ENCODE measurements at places on chromosomes 6 and 20.

- DNase-seq, result no peak
These were observed 1190.5 kb upstream of the EYS start for GRCh38 chr6:66897576-66897975.

DNA sequence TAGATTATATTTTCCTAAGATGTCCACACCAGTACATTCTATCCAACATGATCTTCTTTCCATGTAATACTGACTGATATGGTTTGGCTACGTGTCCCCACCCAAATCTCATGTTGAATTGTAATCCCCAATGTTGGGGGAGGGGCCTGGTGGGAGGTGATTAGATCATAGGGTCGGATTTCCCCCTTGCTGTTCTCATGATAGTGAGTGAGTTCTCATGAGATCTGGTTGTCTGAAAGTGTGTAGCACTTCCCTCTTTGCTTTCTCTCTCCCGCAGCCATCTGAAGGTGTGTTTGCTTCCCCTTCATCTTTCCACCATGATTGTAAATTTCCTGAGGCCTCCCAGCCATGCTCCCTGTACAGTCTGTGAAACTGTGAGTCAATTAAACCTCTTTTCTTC, 12.2 kb upstream of the HBS1L start:
- no peak for DNase-seq

GRCh38 chr20:59645761-59646171, 41.4 kb downstream of the PHACTR3 start:
- DNase-seq, result no peak

- DNase-seq, result peak; percentile 31
These were observed 133.5 kb downstream of the TBC1D7 start for GRCh38 chr6:13194852-13195251.

- peak; percentile 1 for DNase-seq
These were observed 23.3 kb upstream of the ARFGEF2 start for GRCh38 chr20:48898210-48898609.

- DNase-seq, result no peak
These were observed 802.1 kb upstream of the FLRT3 start for GRCh38 chr20:15139522-15139921.

GRCh38 chr6:35213824-35214756, at the start of gene SCUBE3:
TSS of gene SCUBE3 (plus strand) at chr6:35213956. CDS start at chr6:35214419, 463 bp downstream.
- peak; percentile 36 for DNase-seq

GRCh38 chr6:54315656-54316055, 7.4 kb downstream of the TINAG start:
- DNase-seq, result no peak

DNA sequence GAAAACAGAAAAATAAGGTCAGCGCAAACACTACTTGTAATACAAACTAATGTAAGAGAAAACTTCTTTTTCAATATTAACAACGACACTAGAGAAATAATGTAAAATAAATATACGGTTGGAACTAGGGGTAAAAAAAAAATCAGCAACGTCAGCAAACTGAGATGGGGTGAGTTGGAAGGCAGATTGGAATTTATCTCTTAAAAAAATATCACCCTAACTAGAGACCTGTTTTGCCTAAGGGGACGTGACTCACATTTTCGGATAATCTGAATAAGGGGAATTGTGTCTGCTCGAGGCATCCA, 705 bp upstream of the UTRN start:
- DNase-seq, result no peak

DNA sequence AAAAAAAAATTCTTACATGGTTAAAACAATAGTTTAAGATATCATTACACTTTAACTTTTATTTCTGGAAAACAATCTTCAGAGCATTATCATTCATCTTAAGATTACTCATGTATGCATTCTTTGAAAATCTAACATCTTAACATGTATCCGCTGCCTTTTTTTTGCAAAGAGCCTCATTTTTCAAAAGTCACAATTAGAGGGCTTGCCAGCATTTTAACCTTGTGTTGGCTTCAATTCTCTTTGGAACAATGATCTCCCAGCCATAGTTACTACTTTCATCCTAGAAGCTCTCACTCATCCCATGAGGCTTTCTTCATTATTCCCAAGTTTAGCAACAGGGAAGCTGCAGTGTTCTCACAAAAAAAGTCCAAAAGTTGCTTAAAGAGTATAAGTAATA, 330.8 kb downstream of the BCKDHB start:
- no peak for DNase-seq

DNA sequence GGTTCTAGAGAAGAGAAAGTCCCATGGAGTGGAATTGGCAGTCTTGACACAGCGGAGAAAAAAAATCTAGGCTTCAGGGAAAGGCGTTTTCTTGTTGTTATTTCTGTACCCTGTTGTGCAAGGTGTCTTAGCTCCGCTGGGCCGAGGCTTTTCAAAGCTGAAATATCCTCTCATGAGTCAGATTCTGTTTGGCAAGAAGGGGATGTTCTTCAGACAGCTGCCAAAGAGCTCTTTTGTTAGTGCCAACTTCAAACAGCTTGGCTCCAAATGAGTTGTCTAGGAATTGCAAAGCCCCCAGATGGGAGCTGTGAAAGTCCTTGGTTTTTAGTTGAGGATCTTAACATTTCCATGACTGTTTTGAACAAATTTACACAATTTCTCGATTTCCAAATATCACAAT, 45.6 kb downstream of the LRRN4 start:
- peak; percentile 83 for DNase-seq

GRCh38 chr20:7257692-7258466, 490.4 kb downstream of the BMP2 start:
- DNase-seq, result no peak

DNA sequence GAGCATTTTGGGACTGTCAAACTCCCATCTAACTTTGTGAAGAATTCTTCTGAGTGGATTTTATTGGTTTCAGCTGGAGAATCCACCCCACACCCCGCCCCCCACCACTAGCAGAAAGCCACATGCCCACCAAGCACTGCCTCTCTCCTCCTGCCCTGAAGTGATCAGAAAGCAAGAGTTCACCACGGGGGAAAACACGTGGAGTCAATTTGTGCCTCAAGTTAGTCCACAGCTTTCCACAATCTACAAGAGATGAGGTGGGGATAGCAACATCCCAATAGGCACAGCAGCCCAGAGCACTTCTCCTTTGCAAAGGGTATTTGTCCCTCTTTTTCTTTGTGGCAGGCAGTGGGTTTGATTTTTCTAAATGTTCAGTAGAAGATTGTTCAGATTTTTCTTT, 177.3 kb upstream of the NT5E start:
- DNase-seq, result no peak

DNA sequence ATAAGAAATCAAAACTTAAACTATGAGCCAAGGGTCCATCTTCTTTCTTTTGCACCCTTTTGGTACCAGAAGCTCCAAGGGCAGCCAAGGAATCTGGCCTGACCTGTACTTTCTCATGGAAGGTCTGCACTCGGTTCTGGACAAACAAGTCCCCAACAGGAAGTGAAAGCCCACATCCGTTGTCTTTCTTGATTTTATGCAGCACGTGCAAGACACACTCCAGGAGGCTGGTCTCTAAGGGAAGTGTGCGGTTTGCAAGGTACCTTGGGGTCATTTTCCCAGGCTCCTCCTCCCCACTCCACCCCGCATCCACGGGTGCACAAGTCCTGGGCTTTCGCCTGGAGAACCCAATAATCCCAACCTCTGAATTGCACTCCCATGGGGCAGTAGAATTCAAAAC, 101.9 kb downstream of the NFATC2 start:
- DNase-seq, result no peak

DNA sequence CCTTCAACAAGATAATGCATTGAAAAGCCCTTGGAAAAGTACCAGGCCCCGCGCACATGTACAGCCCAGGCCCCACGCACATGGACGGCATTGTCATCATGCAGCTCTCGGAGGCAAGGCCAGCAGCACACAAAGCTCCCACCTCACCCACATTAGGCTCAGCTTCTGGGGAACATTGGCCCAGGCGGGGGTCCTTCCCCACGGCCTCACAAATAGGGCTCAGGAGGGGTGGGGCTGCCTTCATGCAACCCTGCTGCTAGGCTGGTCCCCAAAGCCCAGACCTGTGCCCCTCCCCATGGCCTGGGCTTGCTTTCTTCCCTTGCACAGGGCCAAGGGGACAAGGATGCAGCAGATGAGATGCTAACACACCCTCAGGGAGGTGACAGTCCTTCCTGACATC, 26.7 kb downstream of the NPEPL1 start:
- no peak for DNase-seq

DNA sequence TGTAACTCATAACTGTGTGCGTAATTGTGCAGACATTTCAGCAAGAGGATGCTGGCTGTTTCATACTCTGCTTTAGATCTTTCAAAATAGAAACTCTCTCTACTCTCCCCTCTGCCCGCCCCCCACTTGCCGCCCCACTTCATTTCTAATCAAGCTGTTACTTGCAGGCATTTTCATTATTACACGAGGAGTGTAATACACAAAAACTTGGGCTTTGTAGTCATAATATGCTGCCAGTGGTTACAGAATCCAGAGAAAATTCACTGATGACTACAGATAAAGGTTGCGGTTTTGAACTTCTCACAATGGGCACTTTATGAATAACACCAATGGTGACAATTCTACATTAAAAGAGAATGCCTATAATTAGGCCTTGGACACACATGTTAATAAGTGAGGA, 194.0 kb upstream of the POU3F2 start:
- DNase-seq, result no peak

DNA sequence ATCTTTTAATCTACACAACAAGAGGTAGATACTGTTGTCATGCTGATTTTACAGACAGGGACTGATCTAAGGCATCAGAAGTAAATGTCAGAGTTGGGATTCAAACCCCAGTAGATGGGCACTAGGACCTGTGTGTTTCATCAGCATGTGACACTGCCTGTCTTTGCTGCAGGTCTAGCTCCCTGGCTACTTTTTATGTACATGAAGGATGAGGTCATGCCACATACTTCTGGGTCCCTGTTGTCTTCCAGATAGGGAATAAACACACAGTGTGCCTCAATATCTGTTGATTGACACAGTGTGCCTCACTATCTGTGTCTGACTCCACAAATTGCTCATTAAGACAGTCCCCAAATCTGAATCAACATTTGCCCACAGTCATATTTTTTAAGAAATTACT, 106.9 kb downstream of the TFAP2B start:
- DNase-seq, result no peak

DNA sequence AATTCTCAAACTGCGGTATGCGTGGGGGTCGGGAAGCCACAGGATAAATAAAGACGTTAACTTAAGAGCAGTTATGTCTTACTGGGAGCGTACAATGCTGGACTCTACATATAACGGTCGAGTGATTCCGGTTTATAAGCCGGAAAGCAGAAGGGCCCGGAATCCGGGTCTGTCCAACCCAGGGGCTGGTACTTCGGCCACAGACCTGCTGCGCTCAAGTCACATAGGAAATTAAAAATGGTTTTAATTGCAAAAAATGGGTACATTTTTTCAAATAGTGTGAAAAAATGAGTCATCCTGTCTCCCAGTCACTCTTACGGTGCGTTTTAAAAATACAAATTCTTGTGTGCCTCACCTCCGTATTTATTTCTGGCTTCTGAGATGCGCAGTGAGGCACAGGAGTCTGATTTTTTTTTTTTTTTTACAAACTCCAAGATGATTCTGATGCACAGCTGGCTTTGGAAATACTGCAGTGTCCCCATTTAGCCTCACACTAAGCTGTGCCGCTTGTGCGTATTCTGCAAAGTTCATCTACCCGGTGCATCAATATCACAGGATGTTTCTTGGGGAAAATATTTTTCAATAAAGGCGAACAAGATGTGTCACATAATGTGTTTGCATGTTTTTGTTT, 1.0 kb downstream of the PCIF1 start:
- DNase-seq, result no peak

DNA sequence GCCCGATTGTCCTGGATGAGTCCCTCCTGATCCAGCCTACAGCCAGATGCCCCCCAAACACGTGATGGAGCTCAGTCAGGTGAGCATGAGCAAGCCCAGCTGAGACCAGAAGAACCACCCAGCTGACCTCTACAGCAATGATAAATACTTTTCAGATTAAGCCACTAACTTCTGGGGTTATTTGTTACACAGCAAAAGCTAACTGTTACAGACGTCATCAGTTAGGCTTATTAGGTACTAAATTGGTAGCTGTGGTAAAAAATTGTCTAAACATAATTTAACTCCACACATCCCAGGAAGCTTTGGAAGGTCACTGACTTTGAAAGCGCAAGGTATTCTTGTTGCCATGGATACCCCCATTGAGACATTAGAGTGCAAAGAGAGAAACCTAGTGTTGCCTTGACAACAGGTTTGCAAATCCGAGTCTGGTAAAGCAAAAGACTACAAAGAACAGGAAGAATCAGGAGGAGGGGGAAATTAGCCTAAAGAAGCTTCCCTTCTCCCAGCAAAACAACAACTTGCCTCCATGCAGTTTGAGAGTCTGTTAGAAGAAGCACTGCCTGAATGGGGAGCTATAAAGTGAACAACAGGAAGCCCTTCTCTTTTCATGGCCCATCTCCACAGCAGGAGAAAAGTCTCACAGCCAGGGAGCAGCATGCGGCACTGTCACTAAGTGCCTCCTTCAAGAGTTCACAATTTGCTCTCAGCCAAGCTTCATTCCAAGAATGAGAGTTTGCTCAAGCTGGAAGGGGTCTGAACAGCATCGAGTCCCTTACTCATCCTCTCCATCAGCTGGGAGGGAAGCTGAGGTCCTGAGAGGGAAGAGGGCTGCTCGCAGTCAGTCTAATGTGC, 41.7 kb upstream of the ZNF831 start:
- DNase-seq, result no peak

DNA sequence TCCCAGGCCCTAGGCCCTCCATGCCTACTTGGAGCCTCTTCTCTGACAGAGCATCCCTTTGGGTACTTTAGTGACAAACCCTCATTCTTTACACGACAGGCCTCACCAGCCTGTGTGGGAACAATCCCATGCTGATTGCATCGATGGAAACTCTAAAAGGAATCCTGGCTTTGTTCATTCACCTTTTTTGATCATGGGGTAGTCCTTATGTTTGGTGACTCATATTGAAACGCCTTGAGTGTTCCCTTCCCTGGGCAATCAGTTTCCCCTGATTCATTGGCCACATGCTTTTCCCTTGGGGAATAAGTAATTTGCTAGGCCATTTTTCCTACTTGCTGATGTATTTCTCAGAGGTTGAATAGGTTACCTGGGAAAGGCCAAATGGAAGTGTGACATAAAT, 14.7 kb upstream of the TNFAIP3 start:
- DNase-seq, result no peak

- no peak for DNase-seq
These were observed 171.5 kb upstream of the RIPOR2 start for GRCh38 chr6:25107218-25107617.

- DNase-seq, result peak; percentile 65
These were observed 22.7 kb upstream of the NTSR1 start for GRCh38 chr20:62685781-62686555.

DNA sequence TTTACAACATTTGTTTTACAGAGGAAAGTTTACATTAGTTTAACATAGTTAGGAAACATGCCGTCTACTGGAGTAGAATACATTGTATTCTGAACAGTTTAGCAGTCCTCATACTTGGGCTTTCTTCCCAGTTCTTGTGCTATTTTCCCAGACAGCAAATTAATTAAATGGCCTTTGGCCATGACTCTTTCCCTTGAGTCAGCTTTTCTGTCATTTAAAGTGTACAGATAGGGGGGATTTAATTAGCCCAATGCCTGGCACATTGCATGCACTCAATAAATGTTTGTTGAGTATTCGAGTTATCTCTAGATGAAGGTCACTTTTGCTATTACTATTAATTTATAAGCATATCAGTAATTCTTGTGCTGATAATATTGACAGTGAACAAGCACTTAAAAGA, 1.6 kb downstream of the TMEM244 start:
- no peak for DNase-seq

Measured in tibial artery (tissue), 4 donors.